DMS53 (cell line): ENCODE measurements at places on chromosomes 5 and 9.

DNA sequence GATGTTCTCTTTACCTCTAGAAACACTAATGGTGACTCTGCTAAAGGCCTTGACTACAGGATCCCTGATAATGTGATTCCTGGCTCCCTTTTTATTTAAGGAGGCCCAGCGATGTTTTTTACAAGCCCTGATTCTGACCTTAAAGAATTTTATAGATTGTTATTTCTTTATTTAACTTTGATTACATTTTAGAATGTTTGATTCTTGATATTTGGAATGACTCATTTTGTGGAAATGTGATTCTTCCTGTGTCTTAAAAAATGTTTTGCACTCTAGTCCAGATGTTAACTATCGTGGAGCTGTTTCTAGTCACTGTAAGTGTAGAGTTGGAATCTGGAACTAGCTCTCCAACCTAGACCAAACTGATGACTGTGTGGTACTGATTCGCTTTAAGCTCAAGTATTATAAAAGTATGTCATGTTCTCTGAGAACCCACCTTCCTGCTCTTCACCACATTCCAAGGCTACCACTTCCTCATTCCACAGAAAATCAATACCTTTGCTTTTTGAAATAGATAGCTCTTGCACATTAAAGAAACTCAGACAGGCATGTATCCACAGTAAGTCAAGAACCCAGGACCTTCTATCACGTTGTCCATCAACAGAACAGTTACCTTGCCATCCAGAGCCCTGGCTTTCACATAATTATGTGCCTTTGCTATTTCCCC lies 65.2 kb downstream of the JMY start:
- no peak for DNase-seq

DNA sequence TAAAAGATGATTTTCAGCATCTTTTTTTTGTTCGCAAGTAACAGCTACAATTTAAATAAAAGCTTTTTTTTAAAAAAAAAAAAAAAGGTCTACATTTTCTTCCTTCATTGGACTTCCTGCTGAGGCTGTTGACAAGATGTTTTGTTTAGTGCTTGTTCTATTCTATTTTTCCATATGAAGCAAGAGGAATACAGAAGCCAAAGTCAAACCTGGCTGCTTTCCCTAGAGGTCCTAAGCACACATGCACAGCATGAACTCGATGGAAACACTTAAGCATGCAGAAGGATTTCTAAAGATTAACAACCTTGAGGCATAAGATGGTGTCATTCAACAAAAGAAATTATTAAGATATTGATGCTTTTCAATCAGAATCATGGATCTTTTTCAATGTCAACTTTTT lies 105.1 kb downstream of the ADCY2 start:
- no peak for DNase-seq

DNA sequence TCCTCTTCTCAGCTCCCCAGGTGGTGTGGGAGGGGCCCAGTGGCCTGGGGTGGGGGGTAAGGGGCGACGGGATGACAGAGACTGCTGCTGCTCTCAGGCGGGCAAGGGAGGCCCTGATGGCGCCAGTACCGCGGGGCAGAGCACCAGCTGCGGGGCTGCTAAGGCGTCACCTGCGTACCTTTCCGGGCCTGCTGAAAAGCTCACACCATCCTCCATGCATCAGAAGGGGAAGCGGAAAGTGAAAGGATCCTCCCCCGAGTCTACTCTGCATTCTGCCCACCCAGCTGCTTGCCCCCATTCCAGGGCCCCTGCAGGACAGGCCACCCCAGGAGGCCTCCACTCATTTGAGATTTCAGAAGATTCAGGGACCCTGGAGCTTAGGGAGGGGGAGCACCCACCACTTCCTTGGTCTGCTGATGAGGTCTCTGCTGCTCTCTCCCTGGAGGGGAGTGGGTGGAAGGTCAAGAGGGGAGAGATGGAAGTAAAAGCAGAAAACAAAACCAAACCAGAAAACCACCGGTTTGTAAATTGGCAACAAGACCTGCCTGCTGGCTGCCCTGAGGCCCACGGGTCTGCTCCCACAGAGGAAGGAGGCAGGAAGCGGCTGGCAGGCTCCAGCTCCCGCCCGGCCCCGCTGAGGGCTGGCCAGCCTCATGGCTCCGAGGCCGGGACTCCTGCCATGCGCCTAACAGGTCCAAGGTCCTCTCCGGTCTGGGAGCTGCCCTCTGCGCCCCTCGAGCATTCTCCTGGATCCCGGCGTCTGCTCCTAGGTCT lies 33.6 kb downstream of the PRRT1B start:
- no peak for DNase-seq

DNA sequence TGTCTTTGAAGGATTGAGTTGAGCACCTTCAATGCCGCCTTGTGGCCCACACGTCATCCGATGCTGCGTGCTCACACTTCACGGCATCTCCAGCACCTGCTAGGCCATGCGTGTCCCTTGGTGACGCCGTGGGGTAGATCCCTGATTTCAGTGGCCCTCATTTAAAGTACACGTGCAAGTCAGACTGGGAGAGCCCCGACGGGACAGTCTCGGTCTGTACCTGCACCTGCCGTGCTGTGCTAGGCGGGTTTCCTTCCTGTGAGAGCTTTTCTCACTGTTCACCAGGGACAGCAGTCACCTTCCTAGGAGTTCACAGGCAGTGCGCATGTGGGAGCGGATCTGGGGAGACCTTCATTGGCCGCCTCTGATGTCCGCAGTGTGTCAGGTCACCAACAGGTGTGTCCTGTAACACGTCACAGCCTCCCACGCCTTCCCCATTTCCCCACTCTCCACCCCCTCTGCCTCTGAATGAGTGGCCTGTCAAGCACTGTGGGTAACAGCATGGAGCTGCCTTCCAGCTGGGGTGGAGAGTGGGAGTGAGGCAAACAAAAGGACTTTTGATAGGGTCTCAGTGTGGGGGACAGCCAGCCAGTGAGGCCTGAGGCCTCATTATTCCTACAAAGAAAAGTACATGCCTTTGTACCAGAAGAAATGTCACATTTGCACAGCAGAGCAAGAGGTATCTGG lies 236.4 kb downstream of the FANCC start:
- no peak for DNase-seq
